Tibial nerve (tissue), 4 donors: ENCODE measurements at places on chromosomes 6 and 20. TPM values are rescaled to one million over a fixed set of nuclear protein-coding genes. Genes with fewer than 3 reads are reported as not detected.

The ADGRF1 gene
- not detected for total RNA-seq

The RBM24 gene
- total RNA-seq: 2.0 TPM

The FOXP4 gene
- 15.7 TPM for total RNA-seq

The OR10C1 gene
- not detected for total RNA-seq

The HLA-DQA1 gene
- total RNA-seq: 0.30 TPM

The MOXD1 gene
- total RNA-seq: 4.6 TPM

The FOXQ1 gene
- total RNA-seq: 0.59 TPM

The SYCP2L gene
- total RNA-seq: 3.7 TPM

The TBXT gene
- not detected for total RNA-seq

The TRIM40 gene
- total RNA-seq: not detected

The PM20D2 gene
- 15.1 TPM for total RNA-seq

The USP49 gene
- total RNA-seq: 13.8 TPM

The LY86 gene
- 8.3 TPM for total RNA-seq

The ZNF831 gene
- total RNA-seq: 0.84 TPM

The FOXC1 gene
- total RNA-seq: 36.0 TPM

The FOXO3 gene
- 147 TPM for total RNA-seq

GRCh38 chr6:7727946-7728854, 2.3 kb downstream of the BMP6 start:
- H3K36me3 ChIP-seq: no peaks in the 10 kb centered on the region
- H3K4me3 ChIP-seq: peak overlapping the region; percentile 34
- no peak for DNase-seq

DNA sequence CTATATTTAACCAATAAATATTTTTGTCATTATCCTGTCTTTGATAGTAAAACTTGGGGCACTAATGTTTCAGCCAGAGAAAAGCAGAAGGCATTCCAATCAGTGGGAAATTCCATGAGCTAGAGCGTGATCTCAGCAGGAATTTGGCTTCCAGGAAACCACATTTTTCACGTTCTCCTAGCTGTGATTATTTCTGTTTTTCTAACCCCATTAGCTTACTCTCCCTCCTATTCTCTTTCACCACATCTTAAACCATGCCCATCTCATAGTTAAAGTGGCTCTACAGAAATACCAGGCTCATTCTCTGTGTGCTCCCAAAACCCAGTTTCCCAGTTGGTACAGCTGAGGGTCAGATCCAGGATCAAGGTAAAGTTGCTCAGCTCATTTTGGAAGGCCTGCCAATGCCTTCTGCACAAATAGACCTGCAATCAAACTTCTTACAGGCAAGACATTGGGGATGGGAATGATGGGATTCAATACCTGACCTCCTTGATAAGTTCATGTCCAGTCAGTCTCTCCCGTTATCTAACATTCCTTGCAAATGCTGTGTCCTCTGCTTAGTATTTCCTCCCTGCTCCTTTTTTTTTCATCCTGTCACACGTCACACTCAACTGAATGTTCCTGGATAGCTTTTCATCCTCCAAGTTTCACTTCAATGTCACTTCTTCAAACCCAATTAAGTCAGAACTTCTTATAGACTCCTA, 33.1 kb upstream of the TMEM30A start:
- DNase-seq: no peak
- no peak overlapping the region for H3K27ac ChIP-seq
- H3K4me3 ChIP-seq: no peak overlapping the region
- H3K36me3 ChIP-seq: no peaks in the 10 kb centered on the region

GRCh38 chr20:35287509-35288324, 3.1 kb upstream of the EIF6 start:
- DNase-seq: no peak
- H3K27ac ChIP-seq: no peak overlapping the region
- peaks cover 10% of the 10 kb centered on the region for H3K4me1 ChIP-seq
- no peak overlapping the region for H3K4me3 ChIP-seq

- no peaks in the 10 kb centered on the region for H3K27me3 ChIP-seq
- no peak for DNase-seq
- no peak overlapping the region for H3K27ac ChIP-seq
- no peak overlapping the region for H3K4me3 ChIP-seq
- no peaks in the 10 kb centered on the region for H3K36me3 ChIP-seq
Measured at GRCh38 chr20:23679133-23680092, 9.4 kb downstream of the CST4 start.

DNA sequence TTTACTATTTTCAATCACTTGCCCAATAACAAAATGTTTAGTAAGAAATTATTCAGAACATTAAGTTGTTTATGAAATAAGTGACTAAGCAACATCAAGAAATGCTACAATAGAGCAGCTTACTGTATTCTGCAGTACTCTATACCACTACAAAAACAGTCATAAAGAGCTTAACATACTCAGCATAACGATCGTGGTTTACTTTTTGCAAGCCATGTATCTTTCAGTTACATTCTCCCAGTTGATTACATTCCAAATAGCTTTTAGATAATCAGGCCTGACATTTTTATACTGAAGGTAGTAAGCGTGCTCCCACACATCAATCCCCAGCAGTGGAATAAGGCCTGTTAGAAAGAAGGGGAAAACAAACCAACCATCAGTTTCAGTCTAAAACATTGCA, 10.7 kb downstream of the SOD2 start:
- no peaks in the 10 kb centered on the region for H3K27me3 ChIP-seq
- H3K36me3 ChIP-seq: peaks cover 88% of the 10 kb centered on the region
- no peak overlapping the region for H3K4me3 ChIP-seq
- DNase-seq: no peak

DNA sequence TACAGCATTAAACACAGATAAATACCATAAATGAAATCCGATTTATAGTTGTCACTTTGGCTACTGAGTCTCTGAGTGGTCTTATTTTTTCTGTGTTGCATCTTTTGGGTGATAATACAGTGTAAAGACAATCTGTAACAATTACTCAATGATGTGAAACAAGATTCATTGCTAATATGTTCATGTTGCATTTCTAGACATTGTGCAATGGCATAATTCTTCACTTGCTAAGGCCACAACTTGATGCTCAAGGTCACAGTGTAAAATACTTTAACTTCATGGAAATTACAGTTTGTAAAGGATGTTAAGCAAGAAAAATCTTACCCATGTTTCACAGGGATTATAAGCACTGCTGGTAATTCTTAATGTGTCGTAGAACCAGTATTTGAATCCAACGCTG, 74.9 kb upstream of the SMLR1 start:
- DNase-seq: no peak
- H3K27ac ChIP-seq: no peak overlapping the region
- H3K27me3 ChIP-seq: no peaks in the 10 kb centered on the region
- H3K4me1 ChIP-seq: no peaks in the 10 kb centered on the region

- H3K36me3 ChIP-seq: no peaks in the 10 kb centered on the region
- no peaks in the 10 kb centered on the region for H3K4me1 ChIP-seq
- H3K27ac ChIP-seq: no peak overlapping the region
Measured at GRCh38 chr6:142624978-142625715, 319.8 kb downstream of the HIVEP2 start.

GRCh38 chr6:2866171-2866846, 24.6 kb upstream of the SERPINB1 start:
- no peak for DNase-seq
- H3K27me3 ChIP-seq: no peaks in the 10 kb centered on the region
- H3K36me3 ChIP-seq: no peaks in the 10 kb centered on the region
- no peak overlapping the region for H3K4me3 ChIP-seq
- H3K4me1 ChIP-seq: no peaks in the 10 kb centered on the region

DNA sequence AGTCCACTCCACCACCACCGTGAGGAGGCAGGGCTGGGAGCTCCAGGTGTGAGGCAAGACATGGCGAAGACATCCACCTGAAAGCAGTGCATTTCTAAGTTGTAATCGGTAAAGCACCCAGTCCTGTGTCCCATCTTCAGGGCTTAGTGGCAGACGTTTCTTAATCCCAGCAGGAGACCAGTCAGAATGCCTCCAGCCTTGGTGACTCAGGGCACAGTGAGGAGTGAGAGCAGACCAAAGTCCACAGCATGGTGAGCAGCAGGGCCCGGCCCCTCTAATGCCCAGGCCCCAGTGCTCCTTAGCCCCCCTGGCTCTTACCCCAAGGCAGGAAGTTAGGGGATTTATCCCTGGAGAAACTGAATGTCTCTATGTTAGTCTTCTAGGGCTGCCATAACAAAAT, 183.9 kb downstream of the SYNDIG1 start:
- H3K27ac ChIP-seq: no peak overlapping the region
- no peaks in the 10 kb centered on the region for H3K36me3 ChIP-seq
- no peaks in the 10 kb centered on the region for H3K27me3 ChIP-seq
- H3K4me3 ChIP-seq: no peak overlapping the region
- no peaks in the 10 kb centered on the region for H3K4me1 ChIP-seq

DNA sequence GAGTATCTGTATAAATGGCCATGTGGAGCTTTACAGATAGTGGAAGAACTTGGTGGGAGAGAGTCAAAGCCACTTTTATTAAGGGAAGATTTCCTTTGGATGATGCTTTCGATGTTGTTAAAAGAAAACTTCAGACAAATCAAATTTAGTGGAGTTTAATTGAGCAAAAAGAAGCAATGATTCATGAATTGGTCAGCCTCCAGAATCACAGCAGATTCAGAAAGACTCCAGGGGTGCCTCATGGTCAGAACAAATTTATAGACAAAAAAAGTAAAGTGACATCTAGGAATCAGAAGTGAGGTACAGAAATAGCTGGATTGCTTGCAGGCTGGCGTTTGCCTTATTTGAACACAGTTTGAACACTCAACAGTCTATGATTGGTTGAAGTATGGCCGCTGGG, 5.3 kb upstream of the CGA start:
- H3K27me3 ChIP-seq: no peaks in the 10 kb centered on the region
- no peaks in the 10 kb centered on the region for H3K36me3 ChIP-seq
- no peak overlapping the region for H3K27ac ChIP-seq
- no peak for DNase-seq
- H3K4me1 ChIP-seq: no peaks in the 10 kb centered on the region

GRCh38 chr6:89662659-89663223, 24.2 kb upstream of the LYRM2 start:
- no peak overlapping the region for H3K4me3 ChIP-seq
- peaks cover 4% of the 10 kb centered on the region for H3K36me3 ChIP-seq
- DNase-seq: no peak
- H3K27me3 ChIP-seq: no peaks in the 10 kb centered on the region

DNA sequence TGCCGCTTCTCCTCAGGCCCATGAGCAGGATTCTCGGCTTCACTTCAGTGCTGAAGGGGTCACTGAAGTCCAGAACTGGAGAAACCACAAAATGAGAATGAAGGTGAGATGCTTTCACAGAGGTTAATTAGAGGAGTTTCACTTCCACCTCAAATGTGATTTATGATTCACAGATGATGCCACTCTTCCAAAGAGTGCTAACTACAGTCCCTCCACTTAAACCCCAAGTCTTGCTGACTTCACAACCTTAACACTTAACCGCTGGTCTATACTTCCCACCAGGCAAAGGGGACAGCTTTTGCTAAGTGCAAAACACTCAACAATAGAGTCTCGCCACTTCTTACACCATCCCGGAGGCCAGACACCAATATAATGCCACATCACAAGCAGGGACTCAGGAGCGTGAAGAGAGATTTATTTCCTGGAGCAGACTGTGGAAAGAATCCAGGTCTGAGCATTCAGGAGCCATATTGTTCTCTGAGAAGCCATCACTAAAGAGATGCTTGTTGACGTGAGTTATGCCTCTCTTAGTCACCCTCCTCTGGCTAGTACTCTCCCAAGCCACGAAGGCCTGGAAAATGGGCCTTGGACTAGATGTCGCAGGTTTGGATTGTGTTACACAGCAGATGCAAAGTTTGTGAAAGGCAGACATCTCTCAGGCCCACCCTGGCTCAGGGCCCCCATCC, 24.4 kb downstream of the RRAGD start:
- no peak for DNase-seq
- H3K4me1 ChIP-seq: no peaks in the 10 kb centered on the region
- H3K36me3 ChIP-seq: no peaks in the 10 kb centered on the region
- no peak overlapping the region for H3K4me3 ChIP-seq
- no peaks in the 10 kb centered on the region for H3K27me3 ChIP-seq
